ENCODE measurements at places on chromosomes 2 and 18. TPM values are rescaled to one million over a fixed set of nuclear protein-coding genes. Genes with fewer than 3 reads are reported as not detected.

Gene RGPD4
- 0.19 TPM for total RNA-seq

Gene CSRNP3
- total RNA-seq: 1.7 TPM

DNA sequence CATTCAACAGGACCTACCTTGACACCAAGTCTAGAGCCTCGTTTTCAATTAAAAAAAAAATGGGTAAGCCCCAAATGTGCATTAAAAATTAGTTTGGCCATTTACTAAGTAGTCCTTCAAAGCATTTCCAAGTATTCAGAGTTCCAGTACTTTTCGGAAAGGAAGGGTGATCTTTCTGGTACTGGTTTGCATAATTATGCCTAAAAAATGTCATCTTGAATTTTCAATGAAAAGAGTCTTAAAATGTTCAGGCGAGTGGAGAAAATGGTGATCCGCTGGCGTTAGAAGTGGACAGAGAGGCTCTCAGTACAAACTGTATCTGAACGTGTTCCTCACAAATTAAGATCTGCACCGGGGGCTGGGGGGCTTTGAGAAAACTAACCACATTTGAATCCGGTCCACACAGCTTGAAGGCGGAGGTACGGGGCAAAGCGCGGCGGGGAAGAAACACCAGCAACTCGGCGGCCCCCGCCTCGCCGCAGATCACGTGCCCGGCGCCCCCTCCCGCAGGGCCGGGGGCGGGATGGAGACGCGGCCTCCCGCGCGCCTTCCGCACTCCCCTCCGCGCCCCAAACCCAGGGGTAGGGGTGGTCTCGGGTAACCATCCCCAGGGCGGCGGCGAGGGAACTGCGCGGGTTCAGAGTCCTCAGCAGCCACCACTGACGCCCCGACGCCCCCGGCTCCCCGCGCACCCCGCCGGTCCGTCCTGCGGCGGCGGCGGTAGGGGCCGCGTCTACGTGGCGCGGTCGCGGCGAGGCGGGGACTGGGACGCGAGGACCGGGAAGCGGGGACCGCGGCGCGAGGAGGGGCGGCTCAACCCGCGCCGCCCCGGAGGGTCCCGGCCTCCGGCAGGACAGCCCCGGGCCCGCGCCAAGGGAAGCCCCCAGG is 564 bp downstream of the LPIN2 start:
- peak; percentile 32 for DNase-seq

DNA sequence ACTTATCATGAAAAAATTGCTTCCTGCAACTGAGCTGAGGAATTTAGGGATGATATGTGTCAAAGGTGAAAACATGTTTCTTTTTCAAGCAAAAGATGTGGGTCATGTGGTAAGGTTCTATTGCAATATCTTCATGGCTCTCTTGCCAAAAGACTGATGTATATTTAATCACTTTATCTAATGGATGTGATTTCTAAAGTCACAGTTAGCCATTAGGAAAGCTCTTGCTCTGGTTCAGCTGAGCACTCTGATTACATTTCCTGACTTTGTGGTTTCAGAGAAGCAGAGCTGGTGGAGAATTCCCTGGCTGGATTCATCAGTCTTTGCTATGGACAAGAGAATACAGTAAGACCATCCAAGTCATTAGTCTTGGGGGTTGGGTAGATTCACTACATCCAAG is 24.4 kb downstream of the SCN9A start:
- DNase-seq: no peak

DNA sequence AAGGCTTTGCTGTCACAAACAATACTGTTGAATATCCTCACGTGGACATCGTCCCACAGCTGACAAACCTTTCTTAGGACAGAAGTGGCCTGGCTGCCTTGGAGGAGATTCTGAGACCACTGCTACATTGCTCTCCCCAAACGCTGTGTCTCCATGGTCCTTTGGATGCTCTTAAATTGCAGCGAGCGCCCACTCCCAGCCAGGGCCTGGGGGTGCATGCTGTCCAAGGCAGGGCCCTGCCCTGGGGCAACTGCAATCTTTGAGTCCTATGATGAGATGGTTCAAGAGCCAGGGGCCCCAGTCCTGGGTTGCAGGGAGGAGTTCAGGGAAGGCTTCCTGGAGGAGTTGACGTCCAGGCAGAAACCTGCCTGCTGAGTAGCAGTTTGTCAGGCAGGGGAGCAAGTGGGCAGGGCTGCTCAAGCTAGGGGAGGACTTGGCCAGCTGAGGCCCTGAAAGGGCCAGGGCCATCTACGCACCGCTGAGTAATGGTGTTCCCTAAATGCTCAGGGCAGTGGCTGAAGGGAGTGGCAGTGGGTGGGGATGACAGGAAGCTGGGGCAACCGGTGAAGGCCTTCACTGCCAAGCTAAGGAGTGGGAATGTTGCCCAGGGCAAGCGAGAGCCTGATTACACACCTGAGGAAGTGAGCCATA is 10.8 kb upstream of the SDC1 start:
- no peak for DNase-seq

Gene CHST9
- total RNA-seq: 0.24 TPM

DNA sequence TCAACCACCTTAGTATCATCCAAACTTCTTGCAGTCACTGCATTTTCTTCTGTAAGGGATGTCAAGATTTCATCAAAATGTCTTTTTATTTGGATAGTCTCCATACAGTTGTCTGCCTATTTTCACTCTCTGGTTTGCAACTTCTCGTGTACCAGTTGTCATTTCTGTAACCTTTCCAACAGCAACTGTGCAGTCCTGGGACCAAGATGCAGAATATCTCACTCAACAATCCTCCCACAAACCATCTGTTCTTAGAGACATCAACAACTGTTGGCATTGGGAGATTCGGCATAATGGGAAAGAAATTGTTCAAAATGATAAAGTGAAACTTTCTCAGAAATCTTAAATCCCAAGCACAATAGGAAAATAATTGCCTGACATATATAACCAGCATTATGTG is 933.6 kb upstream of the SLC39A10 start:
- no peak for DNase-seq

Gene STARD6
- total RNA-seq: 0.09 TPM

- DNase-seq: no peak
These were observed 116.5 kb upstream of the SERTAD2 start for GRCh38 chr2:64770137-64770780.

Gene GPD2
- total RNA-seq: 19.6 TPM

Gene KYNU
- total RNA-seq: 6.6 TPM

DNA sequence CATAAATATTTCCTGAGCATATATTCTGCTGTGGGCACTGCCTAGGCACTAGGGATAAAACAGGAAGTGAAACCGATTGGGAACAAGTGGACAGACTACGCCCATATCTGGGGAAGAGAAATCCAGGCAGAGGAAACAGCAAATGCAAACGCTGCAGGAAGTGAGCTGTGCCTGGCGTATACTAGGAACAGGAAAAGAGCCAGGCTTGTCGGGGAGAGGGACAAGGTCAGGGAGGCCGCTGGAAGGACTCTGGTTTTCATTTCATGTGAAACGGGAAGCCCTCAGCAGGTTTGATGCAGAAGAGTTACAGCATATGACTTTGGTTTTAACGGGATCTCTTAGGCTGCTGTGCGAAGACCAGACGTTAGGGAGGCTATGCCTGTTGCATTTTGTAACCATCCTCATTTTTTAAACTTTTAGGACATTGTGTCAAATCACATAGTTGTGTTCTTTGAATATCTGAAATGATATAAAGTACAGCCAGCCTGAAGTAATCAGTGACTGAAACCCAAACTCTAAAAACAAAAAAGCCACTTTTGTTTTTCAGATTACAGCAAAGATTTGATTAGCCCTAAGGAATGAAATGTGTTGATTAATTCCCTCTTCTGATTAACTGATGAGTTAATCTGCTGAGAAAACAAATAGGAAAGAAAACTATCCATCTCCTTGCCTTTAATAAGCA is 110.2 kb upstream of the PIEZO2 start:
- DNase-seq: no peak

DNA sequence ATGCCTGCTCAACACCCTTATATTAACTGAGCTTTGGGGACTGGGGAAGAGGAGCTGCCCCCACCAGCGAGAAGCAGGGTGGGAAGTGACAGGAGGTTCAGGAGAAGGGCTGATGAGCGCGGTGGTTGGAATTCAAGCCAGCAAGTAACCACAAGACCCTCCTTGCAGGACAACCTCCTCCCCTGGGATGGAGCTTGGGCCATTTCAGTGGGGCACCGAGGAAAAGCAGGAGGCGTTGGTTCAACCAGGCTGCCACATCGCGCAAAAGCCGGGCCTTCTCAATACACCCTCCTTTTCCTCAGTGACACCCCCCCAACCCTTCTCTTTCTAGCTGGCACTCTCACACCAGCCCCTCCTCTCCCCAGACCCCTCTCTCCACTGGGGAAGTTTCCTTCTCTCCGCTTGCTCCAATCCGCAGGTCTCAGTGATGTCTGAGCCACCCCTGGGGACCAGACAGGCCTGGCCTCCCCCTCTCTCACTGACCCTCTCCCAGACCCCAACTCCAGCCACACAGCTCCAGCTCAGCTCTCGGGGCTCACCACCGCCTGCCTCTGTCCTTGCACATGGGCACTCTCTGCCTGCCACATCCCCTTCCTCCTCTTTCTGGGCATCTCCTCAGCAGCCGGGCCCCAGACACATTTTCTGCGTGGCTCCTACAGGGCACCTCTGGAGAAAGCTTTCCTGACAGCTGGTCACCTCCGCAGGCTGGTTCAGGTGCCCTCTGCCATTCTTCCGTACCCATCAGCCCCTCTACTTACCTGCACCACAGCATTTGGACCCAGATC is 44.5 kb downstream of the KCNF1 start:
- DNase-seq: no peak

DNA sequence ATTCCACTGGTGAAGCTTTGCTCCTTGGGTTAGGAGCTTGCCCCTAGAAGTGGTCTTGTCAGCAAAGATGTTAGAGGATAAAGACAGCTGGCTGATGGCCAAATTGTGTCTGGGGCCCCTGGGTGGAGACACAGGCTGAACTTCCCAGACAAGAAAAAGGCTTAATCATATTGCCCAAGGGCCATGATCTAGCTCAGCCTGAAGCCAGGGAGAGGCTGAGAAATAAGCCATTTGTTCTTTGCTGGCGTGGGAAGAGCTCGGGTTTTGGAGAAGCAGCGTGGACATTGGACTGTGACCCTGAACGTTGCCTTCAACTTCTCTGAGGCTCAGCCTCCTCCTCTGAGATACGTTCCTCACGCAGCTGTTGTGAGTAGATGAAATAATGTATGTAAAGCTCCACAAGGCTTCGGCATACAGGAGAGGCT is 153.0 kb downstream of the ZFP36L2 start:
- no peak for DNase-seq

DNA sequence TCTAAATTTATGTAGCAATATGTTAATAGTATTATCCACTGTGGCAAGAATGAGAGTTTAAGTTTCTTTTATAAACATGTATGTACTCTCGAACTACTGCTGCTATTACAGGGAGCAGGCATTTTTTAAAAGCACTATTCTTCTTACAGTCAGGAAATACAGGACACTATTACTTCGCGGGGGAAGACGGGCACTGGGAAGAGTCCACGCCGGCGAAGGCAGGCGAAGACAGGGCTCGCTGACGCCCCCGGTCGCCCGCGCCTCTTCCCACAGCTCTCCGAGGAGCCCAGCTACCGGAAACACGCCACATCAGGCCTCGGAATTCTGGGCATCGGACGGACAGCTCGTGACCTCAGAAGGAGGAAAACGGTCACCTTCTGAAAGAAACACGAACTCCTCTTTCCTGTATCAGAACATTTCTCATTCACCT is 90.2 kb downstream of the FAM161A start:
- no peak for DNase-seq

- no peak for DNase-seq
These were observed 620.4 kb downstream of the XIRP2 start for GRCh38 chr2:167508709-167509108.

GRCh38 chr18:12254136-12254819 is at the start of gene CIDEA:
Gene CIDEA (plus strand): TSS chr18:12254361. CDS start chr18:12254384, 23 bp downstream.
- no peak for DNase-seq

DNA sequence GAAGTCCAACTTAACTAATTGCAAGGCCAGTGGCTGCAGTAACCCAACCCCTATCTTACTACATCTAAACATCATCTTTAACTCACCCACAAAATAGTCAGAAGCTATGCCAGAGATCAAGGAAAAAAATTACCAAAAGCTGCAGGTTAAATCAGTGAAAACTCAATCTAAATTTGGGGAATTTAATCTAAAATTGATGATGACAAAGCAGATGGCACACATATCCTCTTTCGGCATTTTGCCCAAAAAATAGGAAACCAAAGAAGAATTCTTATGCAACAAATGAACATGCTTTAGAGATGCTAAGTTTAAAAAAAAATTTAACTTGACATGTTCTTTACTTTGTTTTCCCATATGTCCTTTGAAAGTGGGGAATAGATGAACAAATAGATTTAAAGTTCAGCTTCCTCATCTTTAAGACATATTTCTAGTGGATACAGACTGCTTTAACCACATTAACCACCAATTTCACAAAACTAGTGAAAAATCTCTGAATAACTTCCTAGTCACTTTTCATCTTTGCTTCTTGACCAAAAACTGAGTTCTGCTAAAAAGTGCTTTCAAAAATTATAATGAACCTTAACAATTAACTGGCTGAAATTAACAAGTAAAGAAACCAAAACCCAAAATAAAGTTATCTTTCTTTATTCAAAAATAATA is 74.3 kb upstream of the CCDC150 start:
- no peak for DNase-seq

Gene KIAA2012
- total RNA-seq: 0.19 TPM

Gene FAM124B
- total RNA-seq: 2.0 TPM

- peak; percentile 12 for DNase-seq
These were observed 39.1 kb downstream of the MRPL35 start for GRCh38 chr2:86238354-86238753.

GRCh38 chr2:98122524-98122923 is 35.6 kb downstream of the VWA3B start:
- DNase-seq: no peak

Gene EVA1A
- 12.7 TPM for total RNA-seq

DNA sequence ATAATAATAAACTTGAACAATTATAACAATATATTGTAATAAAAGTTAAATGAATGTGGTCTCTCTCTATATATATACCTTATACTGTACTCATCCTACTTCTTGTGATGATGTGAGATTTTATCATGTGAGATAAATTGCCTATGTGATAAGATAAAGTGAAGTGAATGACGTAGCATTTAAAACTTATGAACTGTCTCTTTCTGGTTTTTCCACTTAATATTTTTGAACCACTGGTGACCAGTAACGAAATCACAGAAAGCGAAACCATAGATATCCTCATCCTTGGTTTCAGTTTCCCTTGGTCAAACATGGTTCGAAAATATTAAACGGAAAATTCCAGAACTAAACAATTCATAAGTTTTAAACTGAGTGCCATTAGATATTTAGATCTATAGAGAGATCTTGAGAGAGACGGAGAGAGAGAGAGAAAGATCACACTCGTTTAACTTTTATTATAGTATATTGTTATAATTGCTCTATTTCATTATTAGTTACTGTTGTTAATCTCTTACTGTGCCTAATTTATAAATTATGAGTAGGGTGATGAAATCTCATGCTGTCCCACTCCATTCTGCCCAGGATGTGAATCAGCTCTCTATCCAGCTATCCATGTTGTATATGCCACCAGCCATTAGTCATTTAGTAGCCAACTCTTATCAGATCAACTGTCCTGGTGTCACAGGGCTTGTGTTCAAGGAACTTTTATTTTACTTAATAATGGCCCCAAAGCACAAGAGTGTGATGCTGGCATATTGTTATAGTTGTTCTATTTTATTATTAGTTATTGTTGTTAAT is 156.8 kb downstream of the THADA start:
- no peak for DNase-seq

Gene GALNT5
- 0.33 TPM for total RNA-seq

Data from thymus (tissue), 14 donors.